ENCODE measurements at places on chromosomes 16 and 17. TPM values are rescaled to one million over a fixed set of nuclear protein-coding genes. Genes with fewer than 3 reads are reported as not detected.

The PARD6A gene
- total RNA-seq, result 1.7 TPM

The TNFRSF17 gene
- not detected for total RNA-seq

The AHSP gene
- total RNA-seq, result not detected

The CARD14 gene
- total RNA-seq, result 0.15 TPM

The PRSS36 gene
- total RNA-seq, result 0.29 TPM

The PIRT gene
- not detected for total RNA-seq

The CSH2 gene
- not detected for total RNA-seq

The TLCD2 gene
- 1.3 TPM for total RNA-seq

The ADAM11 gene
- total RNA-seq, result 2.4 TPM

The KRTAP1-5 gene
- not detected for total RNA-seq

The HASPIN gene
- total RNA-seq, result 13.8 TPM

The TMEM238L gene
- total RNA-seq, result not detected

The C17orf67 gene
- 1.3 TPM for total RNA-seq

Data from A549 treated with RU486 at 1 μM for 4 hours (cell line).